Fibroblast of upper back skin (primary cell): ENCODE measurements at places on chromosomes 7 and 10.

DNA sequence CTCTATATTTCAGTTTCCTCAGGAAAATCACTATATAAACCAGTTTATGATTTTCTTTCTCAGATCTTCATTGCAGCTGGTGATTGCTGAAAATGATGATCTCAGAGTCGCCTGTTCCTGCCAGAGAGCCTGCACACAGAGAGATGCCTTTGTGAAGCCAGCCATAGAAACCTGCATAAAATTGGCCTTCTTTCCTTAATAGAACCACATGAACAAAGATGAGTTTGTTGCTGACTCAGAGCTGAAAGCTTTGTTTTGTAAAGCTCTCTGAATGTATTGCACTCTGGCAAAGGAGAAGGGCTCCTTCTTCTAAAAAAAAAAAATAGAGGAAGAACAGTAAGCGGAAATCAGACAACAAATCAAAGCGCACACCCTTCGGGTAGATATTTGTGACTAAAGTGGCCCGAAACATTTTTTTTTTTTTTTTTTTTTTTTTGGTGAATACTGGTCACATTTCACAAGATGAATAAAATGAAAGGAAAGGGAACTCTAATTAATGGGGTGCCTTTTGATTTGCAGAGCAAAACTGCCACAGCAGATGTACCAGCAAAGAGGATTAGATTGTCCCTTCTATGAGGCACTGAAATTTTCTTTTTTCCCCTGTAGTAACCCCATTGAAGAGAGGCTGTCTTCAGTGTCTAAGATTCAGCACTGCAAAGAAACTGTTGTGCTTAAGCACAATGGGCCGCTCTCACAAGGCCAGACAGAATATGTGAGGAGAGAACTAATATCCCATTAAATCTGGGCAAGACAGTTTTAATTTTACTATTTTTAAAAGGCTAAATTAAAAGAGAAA is 75.1 kb upstream of the PTPRZ1 start:
- DNase-seq: peak; percentile 11

DNA sequence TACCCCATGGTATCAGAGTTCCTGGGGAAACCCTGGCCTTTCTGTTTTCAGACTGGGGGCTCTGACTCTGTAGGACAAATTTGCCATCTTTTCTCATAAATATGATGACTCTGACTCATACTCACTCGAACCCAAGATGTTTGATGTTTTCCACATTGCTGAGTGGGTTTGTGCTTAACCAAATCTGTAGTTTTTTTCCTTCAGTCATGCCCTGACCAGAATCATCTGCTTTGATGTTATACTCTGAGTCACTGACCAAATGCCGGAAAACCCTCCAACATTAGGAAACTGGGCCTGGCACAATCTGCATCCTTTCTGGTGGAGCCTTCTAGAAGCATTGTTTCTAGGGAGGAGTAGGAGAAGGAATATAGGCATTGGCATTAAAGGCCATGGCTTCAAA is 118.7 kb downstream of the C10orf105 start:
- peak; percentile 81 for DNase-seq

GRCh38 chr7:101820703-101821102 is 3.3 kb downstream of the CUX1 start:
- peak; percentile 68 for DNase-seq

- DNase-seq: no peak
Observed at GRCh38 chr10:97763411-97763810, 8.4 kb downstream of the SFRP5 start.

GRCh38 chr10:32350811-32351350 is 3.9 kb upstream of the EPC1 start:
- no peak for DNase-seq

DNA sequence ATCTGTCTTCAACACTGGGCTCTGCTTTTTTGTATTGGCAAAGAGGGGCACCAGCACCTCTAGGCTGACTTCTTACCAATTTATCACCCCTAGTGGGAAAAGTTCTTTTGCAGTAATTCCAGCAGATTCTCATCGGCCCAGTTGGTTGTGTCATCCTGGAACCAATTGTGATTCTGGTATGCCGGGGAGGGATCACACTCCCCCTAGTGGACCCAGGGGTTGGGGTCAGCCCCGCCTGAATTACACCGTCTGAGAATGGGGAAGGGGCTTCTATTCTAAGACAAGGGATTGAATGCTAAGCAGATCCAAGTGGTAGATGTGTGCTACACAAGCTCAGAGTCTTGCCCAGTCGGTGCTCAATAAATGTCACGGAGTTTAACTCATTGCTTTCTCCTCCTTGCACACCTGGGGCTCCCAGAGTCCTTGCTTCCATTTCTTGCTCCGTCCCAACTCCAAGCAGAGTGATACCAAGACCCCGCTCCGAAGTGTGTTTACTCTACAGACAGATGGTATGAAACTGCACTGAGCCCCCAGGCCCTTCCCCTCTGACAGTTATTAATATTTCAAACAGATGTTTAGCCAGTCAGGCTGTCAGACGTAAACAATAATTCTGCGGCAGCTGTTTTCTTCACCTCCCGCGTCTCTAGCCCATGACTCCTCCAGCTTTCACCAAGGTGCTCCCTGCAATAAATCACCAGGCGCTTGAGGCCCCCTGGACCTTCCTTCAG is 71.9 kb downstream of the C10orf105 start:
- DNase-seq: no peak

DNA sequence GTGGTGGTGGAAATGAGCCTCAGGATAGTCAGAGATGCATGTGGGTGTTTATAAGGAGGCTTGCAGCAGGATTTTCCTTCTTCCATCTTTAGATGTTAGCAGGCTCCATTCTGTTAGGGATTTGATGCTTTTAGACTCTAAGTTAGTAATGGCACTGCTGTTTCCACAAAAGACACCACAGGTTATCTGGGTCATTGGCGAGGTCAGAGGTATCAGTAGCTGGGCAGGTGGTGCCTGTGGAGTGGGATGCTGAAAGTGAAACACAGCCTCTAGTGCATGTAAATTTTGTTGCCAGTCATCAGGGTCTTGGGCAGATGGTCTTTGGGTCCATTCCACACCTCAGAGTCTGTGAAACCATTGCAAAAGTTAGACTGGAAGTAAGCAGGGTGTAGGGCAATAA is 833 bp upstream of the PAX4 start:
- DNase-seq: no peak

- DNase-seq: no peak
Observed at GRCh38 chr7:127730658-127731276, 78.8 kb downstream of the SND1 start.

GRCh38 chr7:137519947-137520346 is 176.4 kb upstream of the PTN start:
- peak; percentile 68 for DNase-seq

DNA sequence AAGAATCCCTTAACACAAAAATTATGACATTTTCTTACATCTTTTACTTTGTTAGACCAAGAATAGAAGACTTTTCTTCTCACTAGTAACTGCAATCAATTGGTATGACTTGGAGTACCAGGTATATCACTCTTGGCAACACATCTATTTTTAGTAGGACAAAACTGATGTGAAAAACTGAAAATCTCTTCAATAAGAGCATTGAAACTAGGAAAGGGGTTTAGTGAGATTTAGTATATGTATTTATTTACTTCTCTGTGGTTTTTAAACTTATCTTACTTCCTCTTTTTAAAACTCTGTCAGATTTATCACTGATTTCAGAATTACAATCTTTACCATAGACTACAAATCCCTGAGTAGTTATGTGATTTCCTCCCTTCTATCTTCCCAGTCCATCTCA is 366.2 kb downstream of the PCDH15 start:
- DNase-seq: no peak

- DNase-seq: peak; percentile 56
Observed at GRCh38 chr7:78130446-78131215, 332.1 kb downstream of the PHTF2 start.

GRCh38 chr7:63900394-63901203 is 98.0 kb upstream of the ZNF722 start:
- DNase-seq: no peak

GRCh38 chr7:79949778-79950177 is 184.9 kb upstream of the GNAI1 start:
- no peak for DNase-seq

DNA sequence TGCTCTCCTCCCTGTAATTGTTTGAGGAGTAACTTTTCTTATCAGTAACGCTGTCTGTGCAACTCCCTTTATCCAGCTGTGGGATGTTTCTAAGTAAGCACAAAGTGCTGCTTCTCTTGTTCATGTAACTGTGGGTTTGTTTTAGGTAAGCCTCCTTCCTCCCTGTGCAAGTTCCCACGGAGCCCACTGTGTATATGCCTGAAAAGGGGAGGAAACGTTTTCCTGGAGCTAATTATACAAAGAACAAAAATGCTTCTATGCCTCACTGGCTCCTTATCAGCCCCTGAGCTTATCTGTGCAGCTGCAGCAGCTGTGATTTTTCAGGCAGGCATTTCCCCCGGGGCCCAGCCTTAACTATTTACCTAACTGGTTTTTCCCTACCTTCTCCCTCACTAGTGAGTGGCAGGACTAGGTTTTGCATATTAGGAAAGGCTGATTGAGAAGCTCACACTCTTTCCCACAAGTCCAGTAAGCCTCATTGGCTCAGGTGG is 593.4 kb upstream of the GHITM start:
- no peak for DNase-seq

- DNase-seq: no peak
Observed at GRCh38 chr10:125720002-125720382, 483 bp downstream of the EDRF1 start.

DNA sequence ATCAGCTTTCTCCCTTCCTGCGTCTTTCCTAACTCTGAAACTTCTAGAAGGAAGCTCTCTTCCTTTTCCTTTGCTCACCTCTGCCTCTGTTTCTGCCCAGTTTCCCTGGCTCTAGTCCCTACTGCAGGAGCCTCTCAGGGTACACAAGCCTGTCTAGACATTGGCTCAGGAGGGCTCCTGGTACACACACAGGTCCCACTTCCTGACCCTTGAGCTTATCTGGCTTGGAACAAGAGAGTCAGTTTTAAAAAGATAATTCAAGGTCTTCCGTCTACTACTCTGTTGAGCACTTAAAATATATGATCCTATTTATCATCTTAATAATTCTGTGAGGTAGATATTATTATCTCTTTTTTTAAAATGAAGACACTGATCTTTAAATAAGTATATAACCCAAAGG is 140.7 kb downstream of the RTKN2 start:
- no peak for DNase-seq

DNA sequence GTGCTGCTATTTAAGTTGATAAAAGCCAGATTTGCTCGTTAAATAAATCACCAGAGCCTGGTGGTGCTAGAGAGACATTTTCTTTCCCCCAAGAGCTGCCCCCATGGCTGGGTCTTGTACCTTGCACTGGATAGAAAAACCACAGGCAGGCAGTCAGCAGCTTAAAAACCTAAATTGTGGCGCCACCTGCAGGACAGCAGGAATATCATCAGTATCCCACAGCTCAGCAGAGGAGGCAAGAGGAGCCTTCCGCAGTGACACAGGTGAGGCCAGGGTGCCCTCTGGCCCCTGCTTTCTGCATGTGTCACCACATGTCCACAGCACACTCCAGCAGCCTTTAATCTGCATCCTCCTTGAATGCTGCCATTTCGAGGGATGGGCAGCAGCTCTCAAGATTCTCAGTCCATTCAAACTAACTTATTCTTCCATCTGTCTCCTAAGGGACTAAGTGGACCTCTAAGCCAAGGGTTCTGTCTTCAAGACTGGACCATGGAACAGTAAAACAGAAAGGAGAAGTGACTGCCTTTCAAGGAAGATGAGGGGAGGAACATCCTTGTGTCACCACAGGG is 4.5 kb upstream of the PLXNA4 start:
- DNase-seq: peak; percentile 81

DNA sequence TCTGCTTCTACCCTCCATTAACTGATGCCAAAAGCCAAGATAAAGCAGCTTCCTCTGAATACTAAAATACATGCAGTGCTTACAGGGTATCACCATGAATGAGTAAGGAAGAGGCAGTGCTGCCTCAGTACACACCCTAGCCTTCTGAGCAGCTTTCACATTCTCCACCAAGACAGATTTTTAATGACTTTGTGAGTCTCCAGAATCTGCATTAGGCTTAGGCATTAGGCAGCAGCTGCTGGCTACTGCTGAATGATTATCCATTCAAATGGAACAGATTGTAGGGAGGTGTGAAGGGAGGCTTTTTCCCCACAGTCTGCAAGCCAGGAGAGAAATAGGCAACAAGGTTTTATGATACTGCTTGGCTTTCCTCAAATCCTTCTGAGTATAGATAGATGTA is 1226.7 kb upstream of the LRRN3 start:
- no peak for DNase-seq

- DNase-seq: no peak
Observed at GRCh38 chr10:79357180-79357579, 9.9 kb downstream of the PPIF start.

DNA sequence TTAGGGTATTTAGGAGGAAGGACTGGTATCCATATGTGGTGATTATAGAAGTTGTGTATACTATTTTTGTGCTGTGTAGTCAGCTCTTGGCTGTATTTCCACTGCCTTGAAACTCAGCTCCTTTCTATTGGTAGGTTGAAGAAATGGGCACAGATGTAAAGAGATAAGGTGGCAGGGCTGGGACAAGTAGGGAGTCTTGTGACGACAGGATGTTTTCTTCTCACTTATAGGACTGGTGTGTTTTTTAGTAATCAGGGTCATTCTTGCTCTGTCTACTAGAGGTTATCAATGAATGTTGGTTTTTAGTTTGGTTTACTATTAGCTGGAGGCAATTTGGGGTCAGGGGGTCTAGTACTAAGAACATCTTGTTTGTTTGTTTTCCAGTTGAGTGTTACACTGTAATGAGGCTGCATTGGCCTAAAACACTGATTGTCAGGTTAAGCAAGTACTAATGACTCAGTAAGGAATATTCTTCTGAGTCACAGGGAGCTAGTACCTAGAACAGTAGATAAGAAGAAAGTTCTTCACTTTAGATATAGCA is 11.8 kb downstream of the UBN2 start:
- no peak for DNase-seq

- DNase-seq: no peak
Observed at GRCh38 chr10:128030498-128031072, 95.6 kb downstream of the MKI67 start.

- no peak for DNase-seq
Observed at GRCh38 chr10:86583983-86584382, 62.4 kb upstream of the WAPL start.

DNA sequence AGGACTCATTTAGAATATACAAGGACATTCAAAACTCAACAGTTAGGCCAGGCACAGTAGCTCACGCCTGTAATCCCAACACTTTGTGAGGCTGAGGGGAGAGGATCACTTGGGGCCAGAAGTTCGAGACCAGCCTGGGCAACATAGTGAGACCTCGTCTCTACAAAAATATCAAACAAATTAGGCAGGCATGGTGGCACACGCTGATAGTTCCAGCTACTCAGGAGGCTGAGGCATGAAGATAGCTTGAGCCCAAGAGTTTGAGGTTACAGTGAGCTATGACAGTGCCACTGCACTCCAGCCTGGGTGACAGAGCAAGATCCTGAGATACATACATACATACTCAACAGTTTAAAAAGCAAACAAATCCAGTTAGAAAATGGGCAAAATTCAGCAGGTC is 44.9 kb downstream of the GNA12 start:
- no peak for DNase-seq

DNA sequence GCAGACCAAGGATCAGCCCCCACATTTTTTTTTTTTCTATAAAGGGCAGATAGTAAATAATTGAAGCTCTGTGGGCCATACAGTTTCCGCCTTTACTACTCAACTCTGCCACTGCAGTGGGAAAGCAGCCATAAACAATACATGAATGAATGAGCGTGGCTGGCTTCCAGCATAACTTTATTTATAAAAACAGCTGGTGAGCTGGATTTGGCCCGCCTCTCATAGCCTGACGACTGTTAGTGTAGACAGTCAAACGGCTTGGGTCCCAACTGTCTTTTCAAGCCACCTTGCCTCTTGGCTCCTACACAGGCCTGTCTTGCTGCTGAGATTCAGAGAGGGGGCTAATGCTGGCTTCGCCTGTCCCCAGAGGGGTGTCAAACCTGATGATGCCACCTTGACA is 169.8 kb upstream of the GPR26 start:
- no peak for DNase-seq

GRCh38 chr10:22252224-22252800 is 34.5 kb upstream of the EBLN1 start:
- peak; percentile 33 for DNase-seq
